ENCODE measurements at places on chromosomes 5 and 9.

DNA sequence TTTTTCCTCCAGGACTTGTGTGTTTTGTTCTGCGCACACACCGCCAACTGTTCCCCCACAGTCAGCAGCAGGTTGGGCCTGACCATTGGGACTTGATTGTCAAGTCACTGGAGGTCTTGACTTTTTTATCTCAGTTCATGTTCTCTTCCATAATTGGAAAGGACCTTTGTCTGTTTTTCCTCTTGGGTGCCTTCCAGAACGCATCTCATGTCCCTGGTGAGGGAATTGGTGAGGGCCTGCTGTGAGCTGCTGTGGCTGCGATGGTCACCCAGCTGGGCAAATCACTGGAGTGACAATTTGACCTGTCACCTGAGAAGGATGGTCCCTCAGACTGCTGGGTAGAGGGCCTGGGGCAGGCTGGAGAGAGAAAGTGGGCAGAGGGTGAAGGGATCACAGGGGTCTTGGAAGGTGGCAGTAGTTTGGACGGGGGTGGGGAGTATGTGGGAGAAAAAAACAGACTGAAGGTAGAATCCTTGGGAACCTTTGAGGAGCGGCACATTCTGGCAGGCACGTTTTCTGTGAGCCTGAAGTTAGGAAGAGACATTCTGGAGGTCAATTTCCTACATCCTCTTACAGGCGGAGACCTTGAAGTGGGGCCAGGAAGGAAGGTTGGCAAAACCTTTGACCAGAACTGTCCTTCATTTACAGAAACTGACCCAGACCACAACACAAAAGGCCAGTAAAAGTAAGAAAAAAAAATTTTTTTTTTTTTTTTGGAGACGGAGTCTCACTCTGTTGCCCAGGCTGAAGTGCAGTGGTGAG, 4.4 kb downstream of the CDK9 start:
- no peaks in the 10 kb centered on the region for H3K27me3 ChIP-seq
- peaks cover 52% of the 10 kb centered on the region for H3K36me3 ChIP-seq
- no peaks in the 10 kb centered on the region for H3K4me1 ChIP-seq

- H3K27ac ChIP-seq = no peak overlapping the region
- DNase-seq = no peak
- H3K36me3 ChIP-seq = no peaks in the 10 kb centered on the region
- no peaks in the 10 kb centered on the region for H3K4me1 ChIP-seq
- no peak overlapping the region for H3K4me3 ChIP-seq
These were observed 62.3 kb downstream of the LHFPL2 start for GRCh38 chr5:78586251-78586650.

DNA sequence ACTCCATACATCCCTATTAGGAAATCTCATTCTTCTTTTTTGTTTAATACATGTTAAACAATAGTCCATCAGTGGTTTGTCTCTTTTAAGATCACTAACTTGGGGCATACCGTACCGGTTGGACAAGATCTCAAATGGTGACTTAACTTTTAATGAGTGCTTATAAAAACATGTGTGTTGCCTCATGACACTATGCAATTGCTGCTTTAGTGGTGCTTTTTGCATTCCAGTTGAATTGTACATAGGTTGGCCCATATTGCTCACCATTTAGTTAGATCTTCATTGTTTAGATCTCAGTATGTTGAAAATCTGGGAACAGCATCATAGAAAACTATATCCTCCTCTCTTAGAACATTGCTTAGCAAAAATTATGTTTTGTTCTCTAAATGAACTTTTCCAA, 17.8 kb downstream of the C9orf85 start:
- H3K27ac ChIP-seq = no peak overlapping the region
- no peak for DNase-seq
- H3K36me3 ChIP-seq = no peaks in the 10 kb centered on the region
- H3K4me3 ChIP-seq = no peak overlapping the region

DNA sequence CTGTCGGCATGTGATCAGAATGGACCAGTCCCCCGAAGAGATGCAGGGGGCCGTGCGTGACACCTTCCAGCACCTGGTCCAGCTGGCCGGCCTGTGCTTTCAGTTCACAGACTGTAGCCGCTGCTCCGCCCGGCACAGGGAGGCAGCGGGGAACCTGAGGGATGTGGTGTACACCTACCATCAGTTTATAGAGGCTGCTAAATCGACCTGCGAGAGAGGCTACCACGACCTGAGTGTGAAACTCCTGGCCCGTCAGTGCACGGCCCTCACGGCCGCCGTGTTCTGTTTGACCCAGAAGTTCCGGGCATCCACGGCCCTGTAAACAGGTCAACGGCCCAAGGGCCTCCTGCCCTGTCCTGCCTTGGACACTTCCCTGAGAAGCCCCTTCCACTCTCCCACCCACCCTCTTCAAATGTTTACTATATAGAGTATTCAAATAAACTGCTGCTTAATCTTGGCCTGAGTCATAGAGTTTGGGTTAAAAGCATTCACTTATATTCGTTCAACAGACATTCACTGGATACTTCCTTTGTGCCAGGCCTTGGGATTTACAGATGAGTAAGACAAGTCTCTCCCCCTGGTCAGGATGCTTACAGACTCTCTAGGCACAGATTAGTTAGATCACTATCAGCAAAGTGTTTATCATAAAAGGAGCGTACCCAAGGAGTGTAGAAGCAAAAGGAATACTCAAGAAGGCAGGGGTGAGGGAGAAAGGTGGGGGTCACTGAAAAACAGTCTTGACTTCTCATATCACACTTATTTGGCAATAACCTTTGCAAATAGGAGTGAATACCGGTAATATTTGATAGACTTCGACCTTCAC, 6.9 kb upstream of the TRMT10B start:
- H3K36me3 ChIP-seq = no peaks in the 10 kb centered on the region
- no peak overlapping the region for H3K4me3 ChIP-seq
- no peak for DNase-seq
- no peaks in the 10 kb centered on the region for H3K27me3 ChIP-seq
- no peak overlapping the region for H3K27ac ChIP-seq
- H3K4me1 ChIP-seq = no peaks in the 10 kb centered on the region

- no peak for DNase-seq
- no peak overlapping the region for H3K4me3 ChIP-seq
- no peaks in the 10 kb centered on the region for H3K4me1 ChIP-seq
- no peak overlapping the region for H3K27ac ChIP-seq
These were observed 277.6 kb upstream of the EFNA5 start for GRCh38 chr5:107948377-107948776.

- H3K27me3 ChIP-seq = no peaks in the 10 kb centered on the region
- no peaks in the 10 kb centered on the region for H3K4me1 ChIP-seq
- no peak overlapping the region for H3K4me3 ChIP-seq
- no peak overlapping the region for H3K27ac ChIP-seq
- no peaks in the 10 kb centered on the region for H3K36me3 ChIP-seq
These were observed 100.1 kb downstream of the PHF2 start for GRCh38 chr9:93676310-93677047.

DNA sequence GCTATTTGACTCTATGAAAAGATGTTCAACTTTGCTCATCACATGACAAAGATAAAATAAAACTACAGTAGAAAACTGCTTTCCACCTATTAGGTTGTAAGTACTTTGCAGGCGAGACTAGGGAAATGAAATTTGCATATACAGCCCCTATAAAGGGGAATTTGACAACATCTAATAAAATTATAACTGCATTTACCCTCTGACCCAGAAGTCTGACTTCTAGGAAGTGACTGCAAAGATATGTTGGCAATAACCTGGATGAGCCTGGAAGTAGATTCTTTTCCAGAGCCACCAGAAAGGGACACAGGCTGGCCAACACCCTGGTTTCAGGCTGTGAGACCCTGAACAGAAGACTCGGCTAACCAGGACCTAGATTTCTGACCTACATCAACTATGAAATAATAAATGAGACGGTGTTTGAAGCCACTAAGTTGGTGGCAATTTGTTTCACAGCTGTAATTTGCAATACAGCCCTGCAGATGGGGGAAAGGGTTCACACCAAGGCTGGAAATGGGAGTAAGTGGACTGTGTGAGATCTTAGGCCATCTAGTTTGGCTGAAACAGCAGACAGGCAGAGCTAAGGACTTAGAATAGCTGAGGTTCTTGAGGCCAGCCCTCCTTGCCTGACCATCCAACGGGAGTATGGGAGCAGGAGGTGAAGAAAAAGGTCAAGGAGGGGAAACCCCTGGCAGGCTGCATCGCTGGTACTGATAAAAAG, 106.6 kb downstream of the SIL1 start:
- no peak overlapping the region for H3K27ac ChIP-seq
- H3K27me3 ChIP-seq = no peaks in the 10 kb centered on the region
- no peaks in the 10 kb centered on the region for H3K36me3 ChIP-seq

DNA sequence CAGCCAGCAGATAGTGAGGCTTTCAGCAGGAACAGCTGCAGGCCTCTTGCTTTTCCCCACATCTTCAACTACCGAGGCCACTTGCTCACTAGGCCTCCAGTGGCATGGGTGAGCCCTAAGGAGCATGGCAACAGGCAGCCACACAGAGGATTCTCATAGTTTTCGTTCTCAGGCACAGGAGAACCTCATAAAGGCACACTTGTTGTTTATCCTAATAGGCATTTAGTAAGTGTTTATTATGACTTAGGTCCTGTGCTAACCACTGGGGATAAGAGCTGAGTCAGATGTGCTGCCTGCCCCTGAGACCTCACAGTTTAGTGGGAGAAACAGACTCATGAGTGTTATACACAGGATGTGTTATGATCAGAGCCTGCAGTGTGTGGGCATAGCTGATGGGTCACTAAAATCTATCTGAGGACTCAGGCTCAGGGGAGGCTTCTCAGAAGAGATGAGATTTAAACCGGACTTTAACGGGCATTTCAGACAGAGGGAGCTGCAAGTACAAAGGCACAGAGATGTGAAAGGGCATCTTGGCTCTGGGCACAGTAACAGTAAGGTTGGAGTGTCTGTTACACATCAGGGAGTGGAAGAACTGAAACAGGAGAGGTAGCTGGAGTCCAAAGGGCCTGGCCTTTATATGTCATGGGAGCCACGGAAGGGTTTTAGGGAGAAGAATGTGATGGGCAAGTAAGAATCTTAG, 21.0 kb upstream of the HEMGN start:
- no peaks in the 10 kb centered on the region for H3K36me3 ChIP-seq
- H3K4me3 ChIP-seq = no peak overlapping the region
- DNase-seq = no peak
- no peak overlapping the region for H3K27ac ChIP-seq
- H3K27me3 ChIP-seq = no peaks in the 10 kb centered on the region
- H3K4me1 ChIP-seq = no peaks in the 10 kb centered on the region

GRCh38 chr9:110065532-110065931, 142.4 kb downstream of the C9orf152 start:
- H3K4me1 ChIP-seq = 0 out of 2 replicates have a peak, but pooled peaks cover 4% of the 10 kb centered on the region
- H3K36me3 ChIP-seq = no peaks in the 10 kb centered on the region
- no peak overlapping the region for H3K27ac ChIP-seq
- no peaks in the 10 kb centered on the region for H3K27me3 ChIP-seq

DNA sequence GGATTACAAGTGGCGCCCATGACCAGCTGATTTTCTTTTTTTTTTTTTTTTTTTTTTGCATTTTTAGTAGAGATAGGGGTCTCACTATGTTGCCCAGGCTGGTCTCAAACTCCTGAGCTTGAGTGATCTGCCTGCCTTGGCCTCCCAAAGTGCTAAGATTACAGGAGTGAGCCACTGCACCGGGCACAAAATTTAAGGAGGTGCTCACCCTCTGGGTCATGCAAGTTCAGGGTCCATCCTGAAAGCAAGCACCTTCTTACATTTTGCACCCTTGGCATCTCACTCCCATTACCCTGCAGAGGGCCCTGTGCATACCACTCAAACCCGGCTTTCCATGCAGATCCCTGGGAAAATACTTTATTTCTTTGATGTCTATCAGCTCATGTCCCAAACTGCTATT, 95.6 kb upstream of the ADRA1B start:
- H3K4me1 ChIP-seq = peaks cover 8% of the 10 kb centered on the region
- H3K4me3 ChIP-seq = no peak overlapping the region
- H3K36me3 ChIP-seq = no peaks in the 10 kb centered on the region
- H3K27me3 ChIP-seq = no peaks in the 10 kb centered on the region
- no peak overlapping the region for H3K27ac ChIP-seq
- DNase-seq = no peak

DNA sequence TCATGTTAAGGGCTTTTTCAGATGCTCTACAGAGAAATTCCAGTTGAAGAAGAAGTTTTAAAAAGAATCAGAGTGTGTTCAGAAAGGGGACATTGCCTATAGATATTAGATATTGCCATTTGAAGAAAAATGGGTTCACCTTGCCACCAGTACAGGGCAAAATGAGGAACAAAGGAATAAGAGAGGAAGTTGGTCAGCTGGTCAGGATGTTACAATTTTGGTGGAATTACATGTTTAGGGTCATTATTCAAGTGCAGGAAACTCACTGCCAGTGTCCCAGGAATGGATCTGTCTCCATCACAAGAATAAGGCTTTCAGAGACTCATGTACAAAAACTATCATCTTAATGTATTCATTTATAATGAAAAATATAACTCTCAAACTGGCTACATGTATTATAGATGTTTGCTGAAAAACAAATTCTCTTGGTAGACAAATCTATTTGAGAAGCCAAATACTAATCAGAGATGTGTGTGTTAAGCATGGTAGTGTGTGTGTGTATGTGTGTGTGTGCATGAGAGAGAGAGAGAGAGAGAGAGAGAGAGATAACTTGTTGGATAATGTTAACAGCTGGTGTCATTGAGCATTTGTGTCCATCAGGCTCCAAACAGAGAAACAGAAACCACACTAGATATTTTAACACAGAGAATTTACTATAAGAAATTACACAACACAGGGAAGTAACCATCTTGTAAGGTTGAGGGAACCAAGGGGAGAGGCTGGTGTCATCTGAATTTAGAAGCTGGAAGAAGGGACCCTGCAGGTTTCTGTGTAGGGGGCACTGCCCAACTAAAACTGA, 5.0 kb upstream of the C1QTNF3 start:
- H3K27me3 ChIP-seq = no peaks in the 10 kb centered on the region
- no peak overlapping the region for H3K4me3 ChIP-seq

- no peaks in the 10 kb centered on the region for H3K27me3 ChIP-seq
- no peaks in the 10 kb centered on the region for H3K36me3 ChIP-seq
- H3K4me3 ChIP-seq = no peak overlapping the region
These were observed 91.2 kb downstream of the ZNF474 start for GRCh38 chr5:122220511-122220910.

- H3K27ac ChIP-seq = no peak overlapping the region
- H3K4me1 ChIP-seq = peaks cover 4% of the 10 kb centered on the region
- H3K36me3 ChIP-seq = no peaks in the 10 kb centered on the region
- no peak for DNase-seq
- peaks cover 10% of the 10 kb centered on the region for H3K27me3 ChIP-seq
- H3K4me3 ChIP-seq = no peak overlapping the region
These were observed 277.6 kb downstream of the TMEM38B start for GRCh38 chr9:105971986-105972385.

DNA sequence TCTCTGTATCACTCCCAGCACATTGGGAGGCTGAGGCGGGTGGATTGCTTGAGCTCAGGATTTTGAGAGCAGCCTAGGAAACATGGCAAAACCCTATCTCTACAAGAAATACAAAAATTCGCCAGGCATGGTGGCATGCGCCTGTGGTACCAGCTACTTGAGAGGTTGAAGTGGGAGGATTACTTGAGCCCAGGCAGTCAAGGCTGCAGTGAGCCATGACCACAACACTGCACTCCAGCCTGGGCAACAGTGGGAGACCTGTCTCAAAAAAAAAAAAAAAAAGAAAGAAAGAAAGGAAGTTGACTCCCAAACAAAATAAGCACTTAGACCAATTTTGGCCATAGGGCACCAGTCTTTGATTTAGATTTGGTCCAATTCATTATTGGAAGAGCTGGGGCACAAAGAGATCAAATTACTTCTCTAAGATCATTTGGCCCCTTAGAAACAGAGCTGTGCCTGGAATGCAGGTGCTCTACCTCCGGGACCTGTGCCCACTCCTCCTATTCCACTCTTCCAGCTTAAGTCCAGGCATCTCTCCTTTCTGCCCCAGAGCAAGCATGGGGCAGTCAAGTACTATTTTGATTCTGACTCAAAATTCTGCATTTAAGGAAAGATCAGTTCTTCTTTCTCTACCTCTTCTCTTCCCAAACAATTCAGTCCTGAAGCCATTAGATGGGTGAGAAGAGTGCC, 59.0 kb downstream of the ALDH7A1 start:
- H3K4me3 ChIP-seq = no peak overlapping the region
- H3K4me1 ChIP-seq = no peaks in the 10 kb centered on the region
- no peaks in the 10 kb centered on the region for H3K27me3 ChIP-seq
- peak; percentile 20 for DNase-seq
- H3K27ac ChIP-seq = no peak overlapping the region
- H3K36me3 ChIP-seq = no peaks in the 10 kb centered on the region
